ENCODE measurements at places on chromosomes 5 and 9.

- DNase-seq: no peak
These were observed 22.7 kb upstream of the BARHL1 start for GRCh38 chr9:132559711-132560110.

DNA sequence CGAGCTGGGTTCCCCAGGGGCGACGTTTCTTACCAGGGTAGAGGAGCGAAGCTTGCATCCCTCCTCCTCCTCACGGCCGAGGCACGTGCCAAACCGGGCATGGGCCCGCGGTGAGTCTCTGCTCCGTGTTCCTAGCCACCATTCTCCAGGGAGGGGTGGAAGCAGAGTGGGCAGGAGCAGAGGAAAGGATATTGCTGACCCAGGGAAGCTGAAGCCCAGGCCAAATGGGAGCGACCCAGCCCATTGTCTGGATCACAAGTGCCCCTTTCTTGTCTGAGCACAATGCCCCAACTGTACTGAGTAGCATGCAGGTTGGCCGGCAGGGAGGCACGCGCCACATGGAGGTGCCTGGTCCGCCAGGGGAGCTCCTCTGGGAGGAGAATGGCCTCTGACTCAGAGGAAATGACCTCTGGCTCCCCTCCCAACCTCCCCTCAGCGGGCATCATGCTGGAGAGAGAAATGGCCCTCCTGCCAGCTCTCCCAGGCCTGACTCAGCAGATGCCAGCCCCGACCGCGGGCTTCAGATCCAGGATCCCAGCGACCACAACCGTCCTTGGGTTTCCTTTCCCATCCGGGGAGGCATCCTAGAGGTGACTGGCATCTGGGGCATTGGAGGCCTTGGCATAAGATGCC is 1.1 kb downstream of the PRR7 start:
- no peak for DNase-seq

GRCh38 chr5:145824040-145824439 is 11.1 kb downstream of the PRELID2 start:
- no peak for DNase-seq

DNA sequence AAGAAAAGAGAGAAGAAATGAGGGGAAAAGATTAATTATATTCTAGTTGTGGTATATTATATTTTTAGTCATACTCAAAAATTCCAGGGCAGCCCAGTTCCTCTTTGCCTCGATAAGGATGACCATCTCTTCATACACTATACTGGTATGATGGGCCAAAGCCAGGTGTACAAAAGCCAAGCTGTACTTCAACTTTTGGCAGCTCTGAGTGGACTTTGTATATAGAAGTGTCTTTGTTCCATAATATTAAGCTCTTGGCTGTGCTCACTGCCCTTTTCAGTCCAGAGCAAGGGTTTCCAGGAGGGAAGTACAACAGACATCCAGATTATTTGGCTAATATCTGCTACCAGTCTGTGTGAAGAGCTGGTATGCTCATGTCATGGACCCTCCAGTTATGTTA is 934.3 kb upstream of the CDH10 start:
- DNase-seq: no peak

DNA sequence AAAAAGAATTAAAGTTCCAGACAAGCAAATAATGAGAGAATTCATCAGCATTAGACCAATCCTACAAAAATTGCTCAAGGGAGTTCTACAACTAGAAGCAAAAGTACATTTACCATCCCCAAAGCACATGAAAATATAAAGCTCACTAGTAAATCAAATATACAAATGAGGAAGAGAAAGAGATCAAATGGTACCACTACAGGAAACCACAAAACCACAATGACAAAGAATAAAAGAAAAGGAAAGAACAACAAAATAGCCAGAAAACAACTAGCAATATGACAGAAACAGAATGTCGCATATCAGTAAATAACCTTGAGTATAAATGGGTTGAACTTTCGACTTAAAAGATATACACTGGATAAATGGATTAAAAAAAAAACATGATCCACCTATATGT is 739.0 kb downstream of the DTWD2 start:
- no peak for DNase-seq

DNA sequence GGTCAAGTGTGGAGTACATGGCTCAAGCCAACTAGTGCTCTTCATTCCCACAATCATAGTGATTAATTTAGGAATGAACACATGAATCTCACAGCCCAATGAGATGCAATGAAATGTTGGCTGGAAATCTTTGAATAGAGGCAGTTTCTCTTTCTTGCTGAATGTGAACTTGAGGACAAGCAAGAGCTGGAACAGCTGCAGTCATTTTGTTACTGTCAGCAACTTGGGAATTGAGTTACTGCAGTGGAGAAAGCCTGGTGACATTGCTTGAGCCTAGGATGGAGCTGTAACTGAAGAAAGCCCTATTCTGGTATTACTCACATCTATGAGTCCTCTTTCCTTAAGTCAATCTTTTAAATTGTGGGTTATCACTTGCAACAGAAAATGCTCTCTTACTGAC is 62.3 kb downstream of the YIPF5 start:
- no peak for DNase-seq
